ENCODE measurements at places on chromosomes 5 and 9. TPM values are rescaled to one million over a fixed set of nuclear protein-coding genes. Genes with fewer than 3 reads are reported as not detected.

RC3H2 gene
- total RNA-seq = 39.4 TPM

TEK gene
- total RNA-seq = 0.10 TPM

HAVCR1 gene
- not detected for total RNA-seq

KIF20A gene
- 60.7 TPM for total RNA-seq

CTNND2 gene
- total RNA-seq = 0.18 TPM

STC2 gene
- 10.2 TPM for total RNA-seq

HRCT1 gene
- 0.34 TPM for total RNA-seq

NPR3 gene
- total RNA-seq = not detected

SURF4 gene
- total RNA-seq = 233 TPM

OSMR gene
- 31.5 TPM for total RNA-seq

C9 gene
- total RNA-seq = not detected

SOX30 gene
- total RNA-seq = not detected

CCNH gene
- total RNA-seq = 46.2 TPM

SPRY4 gene
- 31.6 TPM for total RNA-seq

COL15A1 gene
- not detected for total RNA-seq

SMC2 gene
- 44.3 TPM for total RNA-seq

DBH gene
- not detected for total RNA-seq

TRIM7 gene
- total RNA-seq = 37.6 TPM

SYK gene
- total RNA-seq = 6.1 TPM

RFESD gene
- 2.4 TPM for total RNA-seq

DIPK1B gene
- 0.21 TPM for total RNA-seq

DMRT2 gene
- not detected for total RNA-seq

SLC1A3 gene
- total RNA-seq = 18.2 TPM

WHRN gene
- total RNA-seq = 2.8 TPM

ARID3C gene
- 0.07 TPM for total RNA-seq

DDX46 gene
- total RNA-seq = 38.4 TPM

NIPAL4 gene
- 5.6 TPM for total RNA-seq

LHFPL2 gene
- total RNA-seq = 22.5 TPM

PDE6A gene
- total RNA-seq = not detected

SH3GL2 gene
- total RNA-seq = not detected

ADGRD2 gene
- total RNA-seq = 0.07 TPM

SHOC1 gene
- 0.03 TPM for total RNA-seq

SLC36A2 gene
- total RNA-seq = not detected

PCDHGA4 gene
- total RNA-seq = 0.07 TPM

NTNG2 gene
- total RNA-seq = 0.03 TPM

ZNF354B gene
- 8.1 TPM for total RNA-seq

HAVCR2 gene
- total RNA-seq = not detected

SARDH gene
- total RNA-seq = not detected

ELAVL2 gene
- 12.1 TPM for total RNA-seq

PLK2 gene
- total RNA-seq = 179 TPM

PLPP7 gene
- total RNA-seq = not detected

TIFAB gene
- total RNA-seq = not detected

EFNA5 gene
- total RNA-seq = 5.3 TPM

JAKMIP2 gene
- not detected for total RNA-seq

ASPN gene
- not detected for total RNA-seq

LCP2 gene
- total RNA-seq = not detected

FAM78A gene
- total RNA-seq = 0.32 TPM

All from foreskin keratinocyte (primary cell).